Mesothelial cell of epicardium (in vitro differentiated cells): ENCODE measurements at places on chromosomes 5 and 9. TPM values are rescaled to one million over a fixed set of nuclear protein-coding genes. Genes with fewer than 3 reads are reported as not detected.

Gene ACER2
- 2.9 to 3.1 TPM (median 3.1 TPM) in 3 replicates for total RNA-seq

DNA sequence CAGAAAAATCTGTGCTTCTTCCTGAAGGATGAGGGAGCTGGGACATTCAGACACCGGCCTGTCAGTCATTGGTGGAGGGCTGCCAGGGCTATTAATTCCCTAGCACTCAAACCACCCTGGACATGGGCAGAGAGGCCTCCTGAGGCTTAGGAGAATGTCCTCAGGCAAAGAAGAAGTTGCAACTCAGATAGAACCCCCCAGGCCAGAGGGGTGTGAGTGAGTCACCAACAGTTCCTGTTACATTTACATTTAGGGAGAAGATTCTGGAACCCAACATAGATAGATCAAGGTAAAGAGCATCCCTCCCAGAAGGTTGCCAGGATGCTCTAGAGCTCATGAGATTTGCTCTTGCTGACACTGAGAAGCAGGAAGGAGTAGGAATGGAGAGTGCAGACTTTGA is 29.2 kb upstream of the SYK start:
- H3K36me3 ChIP-seq = no peaks in the 10 kb centered on the region
- H3K4me1 ChIP-seq = no peaks in the 10 kb centered on the region
- no peak for DNase-seq
- H3K27ac ChIP-seq = no peak overlapping the region

GRCh38 chr5:40790947-40791593 is 7.1 kb downstream of the PRKAA1 start:
- H3K27me3 ChIP-seq = no peaks in the 10 kb centered on the region
- H3K36me3 ChIP-seq = peaks cover 22% of the 10 kb centered on the region
- no peak overlapping the region for H3K4me3 ChIP-seq

DNA sequence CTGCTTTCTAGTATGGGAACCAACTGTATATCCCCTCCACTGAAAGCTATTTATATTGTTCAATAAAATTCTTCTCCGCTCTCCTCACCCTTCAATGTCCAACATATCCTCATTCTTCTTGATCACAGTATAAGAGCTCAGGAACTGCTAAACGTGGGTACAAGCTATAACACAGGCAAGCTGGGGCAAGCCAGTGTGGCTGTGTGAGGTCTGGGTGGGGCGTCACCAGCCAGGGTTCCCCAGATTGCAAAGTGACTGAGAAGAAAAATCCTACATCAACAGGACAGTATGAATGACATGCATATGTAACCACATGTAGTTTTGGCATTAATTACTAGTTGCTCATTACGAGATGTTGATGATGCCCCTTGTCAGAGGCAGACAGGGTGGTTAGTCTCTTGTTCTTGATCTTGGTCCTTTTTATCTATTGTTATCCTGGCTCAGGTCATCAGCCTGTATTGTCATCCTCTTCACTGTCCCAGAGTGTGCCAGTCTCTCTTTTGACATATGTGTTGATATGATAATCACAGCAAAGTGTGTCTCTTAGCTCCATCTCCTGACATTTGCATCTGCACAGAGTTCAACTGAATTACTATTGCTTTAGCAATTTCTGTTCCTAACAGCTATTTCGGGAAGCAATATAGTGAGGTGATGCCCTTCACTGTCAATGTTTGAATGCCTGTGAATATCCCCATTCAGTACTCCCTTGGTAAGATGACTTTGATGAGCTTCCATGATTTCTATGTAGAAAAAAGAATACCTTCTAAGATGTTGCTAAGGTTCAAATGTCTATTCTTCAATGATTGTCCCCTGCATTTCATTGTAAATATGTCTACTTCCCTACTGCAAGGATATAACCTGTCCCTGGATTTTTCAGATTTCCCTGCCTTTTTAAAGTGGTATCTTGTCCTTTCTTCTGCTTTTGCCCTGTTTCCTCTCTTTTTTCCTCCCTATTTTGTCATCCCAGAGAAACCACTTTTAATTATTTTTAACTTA is 140.3 kb downstream of the MAT2B start:
- no peaks in the 10 kb centered on the region for H3K36me3 ChIP-seq
- no peaks in the 10 kb centered on the region for H3K27me3 ChIP-seq
- no peak for DNase-seq
- H3K4me3 ChIP-seq = no peak overlapping the region

- no peak overlapping the region for H3K4me3 ChIP-seq
- H3K27me3 ChIP-seq = no peaks in the 10 kb centered on the region
- no peak overlapping the region for H3K27ac ChIP-seq
- peaks cover 12% of the 10 kb centered on the region for H3K4me1 ChIP-seq
- DNase-seq = no peak
Observed at GRCh38 chr5:90696153-90696552, 137.6 kb downstream of the ADGRV1 start.

GRCh38 chr9:99437145-99437544 is 215.1 kb downstream of the SEC61B start:
- H3K4me1 ChIP-seq = peaks cover 12% of the 10 kb centered on the region
- peaks cover 3% of the 10 kb centered on the region for H3K36me3 ChIP-seq
- H3K4me3 ChIP-seq = no peak overlapping the region
- no peak for DNase-seq

Gene PLPPR1
- total RNA-seq = 1.1 to 1.3 TPM (median 1.2 TPM) in 3 replicates

GRCh38 chr9:15369238-15369637 is 53.4 kb upstream of the SNAPC3 start:
- H3K4me1 ChIP-seq = peaks cover 9% of the 10 kb centered on the region
- no peak overlapping the region for H3K27ac ChIP-seq
- H3K4me3 ChIP-seq = no peak overlapping the region
- no peaks in the 10 kb centered on the region for H3K27me3 ChIP-seq

DNA sequence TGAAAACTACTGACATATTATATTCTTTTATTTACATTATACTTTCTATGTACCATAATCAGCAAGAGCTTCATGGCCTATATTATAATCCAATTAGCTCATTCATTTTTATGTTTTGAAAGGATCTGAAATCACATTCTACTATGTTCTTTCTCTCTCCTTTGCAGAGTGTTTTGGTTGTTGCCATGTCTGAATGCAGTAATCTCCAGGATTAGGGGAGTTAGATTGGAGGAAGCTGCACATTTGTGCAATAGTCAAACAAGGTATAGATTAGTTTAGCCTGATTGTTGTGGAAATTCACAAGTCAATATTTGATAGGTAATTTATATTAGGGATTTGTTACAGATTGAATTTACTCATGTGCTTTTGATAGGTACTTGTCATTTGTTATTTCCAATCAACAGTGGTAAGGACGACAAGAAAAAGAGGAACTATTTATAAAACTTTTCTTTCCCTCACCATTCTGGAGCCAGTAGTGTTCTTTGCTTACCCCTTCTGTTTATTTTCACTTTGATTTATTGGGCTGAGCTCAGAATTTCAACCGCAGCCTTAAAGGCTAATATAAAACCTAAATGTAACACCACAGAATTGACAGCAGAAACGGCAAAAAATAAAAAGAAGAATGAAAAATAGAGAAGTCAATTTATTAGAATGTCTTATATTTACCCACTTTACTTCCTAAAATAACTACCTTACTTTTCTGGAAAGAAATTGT is 597.0 kb downstream of the CHSY3 start:
- H3K4me1 ChIP-seq = no peaks in the 10 kb centered on the region
- no peak for DNase-seq
- no peaks in the 10 kb centered on the region for H3K36me3 ChIP-seq
